GM04503 (cell line): ENCODE measurements at places on chromosomes 1 and 21.

DNA sequence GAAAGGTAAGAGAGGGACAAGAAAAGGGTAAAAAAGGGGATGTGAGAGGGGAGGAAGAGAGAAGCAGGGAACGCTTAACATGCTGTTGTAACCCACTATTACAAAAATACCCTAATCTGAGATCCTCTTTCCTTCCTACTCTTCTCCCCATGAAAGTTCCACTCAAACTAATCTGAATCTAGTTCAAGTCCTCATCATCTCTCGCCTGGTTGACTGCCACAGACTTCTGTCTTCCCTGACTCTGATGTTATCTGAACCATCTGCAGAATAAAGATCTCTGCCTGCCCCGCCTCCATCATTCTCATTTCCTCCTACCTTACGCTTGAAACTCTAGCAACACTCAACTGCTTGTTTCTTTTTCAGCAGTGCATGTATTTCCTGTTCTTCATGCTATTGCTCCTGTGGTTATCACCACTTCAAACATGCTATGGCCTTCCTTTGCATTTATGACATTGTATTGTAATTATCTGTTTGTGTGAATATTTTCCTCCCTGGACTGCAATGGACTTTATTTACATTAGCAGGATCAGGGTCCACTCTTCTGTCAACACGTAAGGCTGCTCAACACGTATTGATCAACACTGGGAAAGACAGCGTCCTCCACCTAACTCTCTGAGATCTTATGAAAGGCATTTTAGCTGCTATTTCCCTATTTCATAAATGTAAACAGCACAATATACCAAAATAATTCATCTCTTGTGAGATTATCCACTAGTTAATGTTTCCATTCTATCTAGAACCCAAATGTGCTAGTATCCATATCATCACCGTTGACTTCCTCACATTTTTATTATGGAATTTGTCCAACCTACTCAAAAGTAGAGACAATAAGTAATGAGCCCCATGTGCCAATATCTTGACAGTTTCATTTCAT lies 215.5 kb upstream of the USP25 start:
- DNase-seq: no peak

DNA sequence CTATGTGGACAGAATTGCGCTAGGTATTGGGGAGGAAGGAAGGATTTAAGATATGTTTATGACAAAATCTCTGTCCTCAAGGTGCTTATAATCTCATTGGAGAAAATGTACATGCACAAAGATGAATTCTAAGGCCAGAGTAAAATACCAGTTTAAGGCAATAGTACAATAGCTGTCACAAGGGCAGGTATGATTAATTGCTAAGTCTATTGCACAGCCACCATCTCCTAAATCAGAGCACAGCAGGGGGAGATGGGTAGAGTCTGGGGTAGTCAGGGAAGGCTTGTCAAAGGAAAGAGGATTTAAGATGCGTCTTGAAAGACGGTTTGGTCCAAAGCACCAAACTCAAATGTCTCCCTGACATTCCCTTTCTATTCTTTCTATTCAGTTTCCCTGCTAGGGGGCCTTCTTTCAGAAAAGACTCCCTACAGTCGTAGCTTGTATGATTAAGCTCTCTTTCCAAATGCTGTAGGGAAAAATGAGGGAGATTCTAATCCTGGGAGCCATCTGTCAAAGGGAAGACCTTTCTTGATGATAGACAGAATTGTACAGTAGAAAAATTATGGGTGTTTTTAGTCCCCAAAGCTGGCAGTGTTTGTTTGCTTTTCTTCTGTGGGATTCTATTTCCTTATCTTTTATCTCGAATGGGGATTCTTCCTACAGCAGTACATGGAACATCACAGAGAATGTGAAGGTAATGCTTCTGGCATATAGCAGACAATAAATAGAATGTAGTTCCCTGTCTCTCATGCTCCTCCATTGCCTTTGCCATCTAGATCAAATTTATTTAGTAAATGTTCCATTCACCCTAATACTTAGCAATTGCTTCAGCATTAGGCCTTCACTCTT lies 107.6 kb upstream of the NFIA start:
- no peak for DNase-seq

- DNase-seq: no peak
These were observed 38.4 kb upstream of the ZNF281 start for GRCh38 chr1:200448034-200448762.

DNA sequence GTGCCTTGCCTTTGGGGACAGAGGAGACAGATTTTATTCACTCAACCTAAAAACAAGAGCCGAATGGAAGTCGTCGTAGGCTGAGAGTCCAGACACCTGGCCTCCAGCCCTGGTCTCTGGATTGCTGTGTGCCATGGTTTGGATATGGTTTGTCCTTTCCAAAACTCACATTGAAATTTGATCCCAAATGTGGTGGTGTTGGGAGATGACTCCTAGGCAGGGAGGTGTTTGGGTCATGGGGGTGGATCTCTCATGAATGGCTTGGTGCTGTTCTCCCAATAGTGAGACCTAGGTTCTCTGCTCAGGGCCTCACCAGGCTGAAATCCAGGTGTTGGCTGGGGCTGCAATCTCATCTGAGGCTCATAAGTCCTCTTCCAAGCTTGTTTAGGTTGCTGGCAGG lies 75.5 kb downstream of the FOXD2 start:
- no peak for DNase-seq

DNA sequence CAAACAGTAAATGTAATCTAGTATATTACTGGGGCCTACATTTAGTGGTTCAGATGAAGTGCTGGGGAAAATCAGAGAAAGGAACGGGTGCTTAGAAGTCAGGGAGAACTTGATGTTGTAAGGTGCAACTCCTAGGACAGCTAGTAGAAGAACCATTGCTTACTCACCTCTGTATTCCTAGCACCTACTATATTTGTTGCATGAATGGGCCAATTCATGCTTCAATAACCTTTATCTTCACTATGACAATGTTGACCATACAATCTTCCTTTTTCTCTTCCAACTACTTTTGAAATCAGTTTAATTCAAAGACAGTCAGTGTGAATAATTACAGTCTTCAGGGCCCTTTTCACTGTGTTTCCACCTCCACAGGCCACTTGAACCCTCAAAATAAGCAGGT lies 125.0 kb upstream of the DMRTA2 start:
- no peak for DNase-seq

GRCh38 chr21:32386195-32386870 lies 6.5 kb downstream of the URB1 start:
- DNase-seq: no peak

GRCh38 chr1:33599516-33600115 lies 127.2 kb downstream of the ZSCAN20 start:
- DNase-seq: no peak

GRCh38 chr1:223834660-223835263 lies 11.0 kb downstream of the TP53BP2 start:
- peak; percentile 26 for DNase-seq

DNA sequence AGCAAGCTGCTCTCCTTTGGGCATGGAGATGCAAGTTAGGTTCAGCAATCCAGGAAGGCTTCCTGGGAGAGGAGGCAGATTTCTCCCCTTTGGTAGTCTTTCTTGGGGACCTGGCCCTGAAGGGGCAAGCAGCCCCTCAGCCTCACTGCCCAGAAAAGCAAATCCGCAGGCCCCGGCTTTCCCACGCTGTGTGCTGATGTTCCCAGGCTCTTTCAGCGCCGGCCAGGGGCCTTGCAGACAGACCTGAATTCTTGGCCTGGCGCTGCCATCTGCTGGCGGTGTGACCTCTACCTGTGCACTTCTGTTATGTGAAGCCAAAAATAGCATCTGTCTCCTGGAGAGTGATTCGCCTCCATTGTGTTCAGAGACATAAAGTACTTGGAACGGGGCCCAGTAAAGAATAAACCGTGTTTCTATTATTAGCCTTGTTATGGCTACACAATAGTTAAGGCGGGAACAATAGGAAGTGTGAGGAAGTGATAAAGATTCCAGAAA lies 64.8 kb downstream of the ALPL start:
- no peak for DNase-seq
